ENCODE measurements at places on chromosomes 6 and 20. TPM values are rescaled to one million over a fixed set of nuclear protein-coding genes. Genes with fewer than 3 reads are reported as not detected.

The ADTRP gene
- 1.3 TPM for polyA plus RNA-seq

The FKBP1C gene
- polyA plus RNA-seq: 0.38 TPM

The KIAA0408 gene
- 258 TPM for polyA plus RNA-seq

The PNLDC1 gene
- polyA plus RNA-seq: not detected

The COL20A1 gene
- 1.3 TPM for polyA plus RNA-seq

The OPN5 gene
- polyA plus RNA-seq: 2.9 TPM

The MTHFD1L gene
- 3.9 TPM for polyA plus RNA-seq

The HMGCLL1 gene
- 13.6 TPM for polyA plus RNA-seq

The VEGFA gene
- polyA plus RNA-seq: 3.5 TPM

The ADGRF4 gene
- polyA plus RNA-seq: not detected

The DEFB132 gene
- polyA plus RNA-seq: not detected

The COL21A1 gene
- 7.7 TPM for polyA plus RNA-seq

Measured in Purkinje cell (primary cell).